ENCODE measurements at places on chromosomes 7 and 10. TPM values are rescaled to one million over a fixed set of nuclear protein-coding genes. Genes with fewer than 3 reads are reported as not detected.

- no peaks in the 10 kb centered on the region for H3K4me1 ChIP-seq
- no peaks in the 10 kb centered on the region for H3K36me3 ChIP-seq
- H3K4me3 ChIP-seq: no peak overlapping the region
- peak; percentile 54 for DNase-seq
- no peaks in the 10 kb centered on the region for H3K27me3 ChIP-seq
Observed at GRCh38 chr10:68156373-68157185, 47.3 kb downstream of the MYPN start.

GRCh38 chr10:60496181-60496580, 106.5 kb upstream of the ANK3 start:
- H3K27me3 ChIP-seq: no peaks in the 10 kb centered on the region
- no peak for DNase-seq
- no peak overlapping the region for H3K4me3 ChIP-seq
- no peak overlapping the region for H3K27ac ChIP-seq
- no peaks in the 10 kb centered on the region for H3K4me1 ChIP-seq

DNA sequence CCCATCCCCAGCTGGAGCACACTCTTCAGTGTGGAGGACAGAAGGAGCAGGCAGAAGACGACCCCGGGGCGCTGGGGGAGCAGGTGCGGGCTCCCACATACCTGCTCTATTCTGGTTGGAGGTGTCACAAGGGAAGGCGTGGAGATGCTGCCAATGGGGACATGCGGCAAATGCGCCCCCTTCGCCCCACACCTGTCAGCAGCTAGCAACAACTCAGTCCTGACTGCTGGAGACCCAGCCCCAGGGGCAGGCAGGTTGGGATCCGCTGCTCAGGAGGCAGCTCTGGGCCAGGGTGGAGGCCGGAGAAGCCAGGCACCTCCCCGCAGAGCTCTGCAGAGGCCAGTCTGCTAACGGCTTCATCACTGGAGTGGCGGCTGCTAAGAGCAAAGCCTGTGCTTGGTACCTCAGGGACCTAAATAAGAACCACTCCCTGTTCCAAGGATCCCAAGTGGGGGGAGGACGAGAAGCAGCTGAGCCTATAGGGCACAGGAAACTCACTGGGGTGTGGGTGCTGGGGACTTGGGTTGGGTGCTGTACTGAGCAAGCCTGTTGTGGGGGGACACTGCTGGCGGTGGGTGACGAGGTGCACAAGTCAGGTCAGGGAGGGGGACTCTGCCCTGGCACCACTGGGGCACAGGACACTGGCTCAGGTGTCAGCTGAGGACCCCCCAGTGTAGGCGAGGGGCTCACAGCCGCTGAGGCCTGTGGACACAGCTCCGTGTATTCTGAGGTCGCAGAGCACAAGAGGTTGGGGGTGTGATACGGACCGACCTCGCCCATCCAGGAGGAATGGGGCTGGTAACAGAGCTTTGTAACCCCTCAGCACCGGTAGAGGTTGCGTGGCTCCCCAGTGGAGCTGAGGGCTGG, 19.2 kb upstream of the GPR146 start:
- H3K27ac ChIP-seq: no peak overlapping the region
- H3K36me3 ChIP-seq: peaks cover 38% of the 10 kb centered on the region
- H3K4me1 ChIP-seq: peaks cover 12% of the 10 kb centered on the region

Gene TBXAS1
- 7.4 TPM for total RNA-seq

DNA sequence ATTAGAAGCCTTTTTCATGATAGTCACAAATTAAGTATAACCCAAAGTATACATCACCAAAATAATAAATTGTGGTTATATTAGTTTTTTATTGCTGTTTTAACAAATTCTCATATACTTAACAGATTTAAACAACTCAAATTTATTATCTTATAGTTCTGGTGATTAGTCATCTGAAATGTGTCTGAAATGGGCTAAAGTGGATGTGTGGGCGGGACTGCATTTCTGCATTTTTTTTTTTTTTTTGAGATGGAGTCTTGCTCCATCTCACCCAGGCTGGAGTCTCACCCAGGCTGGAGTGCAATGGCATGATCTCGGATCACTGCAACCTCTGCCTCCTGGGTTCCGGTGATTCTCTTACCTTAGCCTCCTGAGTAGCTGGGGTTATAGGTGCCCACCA, 891.5 kb upstream of the CELF2 start:
- H3K27me3 ChIP-seq: no peaks in the 10 kb centered on the region
- no peaks in the 10 kb centered on the region for H3K36me3 ChIP-seq
- H3K27ac ChIP-seq: no peak overlapping the region
- H3K4me1 ChIP-seq: no peaks in the 10 kb centered on the region
- DNase-seq: no peak

DNA sequence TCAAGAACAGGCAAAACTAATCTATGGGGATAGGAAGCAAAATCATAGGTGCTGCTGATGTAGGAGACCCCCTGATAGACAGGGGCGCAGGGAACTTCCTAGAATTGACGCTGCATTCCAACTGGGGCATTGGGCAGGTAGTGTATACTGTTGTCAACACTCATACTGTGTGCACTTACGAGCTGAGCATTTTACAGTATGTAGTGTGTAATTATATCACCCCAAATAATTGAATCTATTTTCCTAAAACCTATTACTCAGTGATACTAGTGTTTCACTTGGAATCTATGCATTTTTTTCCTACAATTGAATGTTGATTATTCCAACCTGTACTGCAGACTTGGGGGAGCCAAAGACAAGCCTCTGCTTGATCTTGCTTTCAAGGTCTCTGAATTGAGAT, 207.0 kb upstream of the PRKCQ start:
- H3K27me3 ChIP-seq: no peaks in the 10 kb centered on the region
- no peak overlapping the region for H3K4me3 ChIP-seq
- DNase-seq: no peak

DNA sequence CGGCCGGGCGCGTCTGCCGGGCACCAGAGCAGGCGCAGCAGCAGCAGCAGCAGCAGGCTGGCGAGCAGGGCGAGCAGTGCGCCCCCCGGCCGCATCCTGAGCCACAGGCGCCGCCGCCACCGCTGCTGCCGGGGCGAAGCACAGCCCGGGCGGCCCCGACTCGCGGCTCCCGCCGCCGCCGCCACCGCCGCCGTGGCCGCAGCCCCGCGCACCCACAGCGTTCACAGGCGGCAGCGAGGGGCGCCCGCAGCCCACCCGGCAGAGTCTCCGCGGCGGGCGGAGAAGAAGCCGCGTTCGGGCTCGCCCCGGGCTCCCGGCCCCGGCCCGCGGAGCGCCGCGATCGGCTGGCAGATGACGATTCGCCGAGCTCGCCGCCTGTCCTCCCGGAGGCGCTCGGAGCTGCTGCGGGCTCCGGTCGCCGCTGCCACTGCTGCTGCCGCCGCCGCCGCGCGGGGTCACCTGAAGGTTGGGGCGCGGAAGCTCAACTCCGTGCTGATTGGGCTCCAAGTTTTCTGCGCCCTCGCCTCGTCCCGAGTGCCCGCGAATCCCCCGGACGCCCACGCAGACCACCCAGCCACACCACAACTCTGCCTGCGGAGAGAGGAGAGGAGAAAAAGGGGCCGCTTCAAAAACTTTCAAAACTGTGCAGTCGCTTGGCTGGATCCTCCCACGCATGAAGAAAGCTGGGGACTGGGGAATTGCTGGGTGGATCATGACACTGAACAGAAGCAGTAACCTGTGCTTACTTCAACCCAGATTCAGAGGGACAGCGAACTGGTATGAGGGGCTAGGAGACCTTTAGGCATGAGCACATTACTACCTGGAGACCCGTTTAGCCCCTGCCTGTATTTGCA, at the start of gene ST8SIA6:
Gene ST8SIA6, minus strand, starts transcription at position 435 of the 854 bp plus-strand sequence. Its CDS starts 340 bp downstream, at position 95.
- H3K27ac ChIP-seq: peak within 1 kb of the TSS; percentile 29
- H3K4me3 ChIP-seq: peak within 1 kb of the TSS; percentile 64
- no peaks in the 10 kb centered on the region for H3K27me3 ChIP-seq
- no peaks in the 10 kb centered on the region for H3K36me3 ChIP-seq
- peaks cover 10% of the 10 kb centered on the region for H3K4me1 ChIP-seq
- DNase-seq: peak; percentile 50

- H3K27me3 ChIP-seq: no peaks in the 10 kb centered on the region
- no peaks in the 10 kb centered on the region for H3K4me1 ChIP-seq
- H3K36me3 ChIP-seq: no peaks in the 10 kb centered on the region
- DNase-seq: no peak
- no peak overlapping the region for H3K4me3 ChIP-seq
- H3K27ac ChIP-seq: no peak overlapping the region
Observed at GRCh38 chr7:47792521-47793121, 155.6 kb downstream of the PKD1L1 start.

- H3K27ac ChIP-seq: no peak overlapping the region
- no peak overlapping the region for H3K4me3 ChIP-seq
- no peaks in the 10 kb centered on the region for H3K4me1 ChIP-seq
- no peaks in the 10 kb centered on the region for H3K27me3 ChIP-seq
- no peak for DNase-seq
- no peaks in the 10 kb centered on the region for H3K36me3 ChIP-seq
Observed at GRCh38 chr7:15525652-15526263, 36.1 kb downstream of the AGMO start.

- DNase-seq: no peak
- no peak overlapping the region for H3K27ac ChIP-seq
Observed at GRCh38 chr10:15349112-15349511, 22.0 kb downstream of the FAM171A1 start.

DNA sequence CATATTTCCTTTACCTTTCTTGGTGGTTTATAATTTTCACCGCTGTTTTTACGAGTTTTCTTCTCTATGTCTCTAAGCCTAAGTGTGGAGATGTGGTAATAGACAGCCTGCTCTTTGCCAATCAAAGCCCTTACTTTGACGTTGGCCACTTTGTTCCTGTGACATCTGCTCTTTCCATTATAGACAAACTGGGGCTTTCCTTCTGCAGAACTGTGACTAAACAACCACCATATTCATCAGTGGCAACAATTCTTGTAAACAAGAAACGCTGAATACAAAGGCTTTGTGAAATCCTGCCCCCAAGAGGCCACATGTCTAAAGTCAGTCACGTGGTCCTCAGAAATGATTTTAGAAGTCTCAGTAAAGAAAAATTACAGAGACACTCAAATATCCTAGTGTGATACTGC, 59.6 kb upstream of the CAPZA2 start:
- no peak overlapping the region for H3K4me3 ChIP-seq
- no peaks in the 10 kb centered on the region for H3K27me3 ChIP-seq
- no peaks in the 10 kb centered on the region for H3K4me1 ChIP-seq

DNA sequence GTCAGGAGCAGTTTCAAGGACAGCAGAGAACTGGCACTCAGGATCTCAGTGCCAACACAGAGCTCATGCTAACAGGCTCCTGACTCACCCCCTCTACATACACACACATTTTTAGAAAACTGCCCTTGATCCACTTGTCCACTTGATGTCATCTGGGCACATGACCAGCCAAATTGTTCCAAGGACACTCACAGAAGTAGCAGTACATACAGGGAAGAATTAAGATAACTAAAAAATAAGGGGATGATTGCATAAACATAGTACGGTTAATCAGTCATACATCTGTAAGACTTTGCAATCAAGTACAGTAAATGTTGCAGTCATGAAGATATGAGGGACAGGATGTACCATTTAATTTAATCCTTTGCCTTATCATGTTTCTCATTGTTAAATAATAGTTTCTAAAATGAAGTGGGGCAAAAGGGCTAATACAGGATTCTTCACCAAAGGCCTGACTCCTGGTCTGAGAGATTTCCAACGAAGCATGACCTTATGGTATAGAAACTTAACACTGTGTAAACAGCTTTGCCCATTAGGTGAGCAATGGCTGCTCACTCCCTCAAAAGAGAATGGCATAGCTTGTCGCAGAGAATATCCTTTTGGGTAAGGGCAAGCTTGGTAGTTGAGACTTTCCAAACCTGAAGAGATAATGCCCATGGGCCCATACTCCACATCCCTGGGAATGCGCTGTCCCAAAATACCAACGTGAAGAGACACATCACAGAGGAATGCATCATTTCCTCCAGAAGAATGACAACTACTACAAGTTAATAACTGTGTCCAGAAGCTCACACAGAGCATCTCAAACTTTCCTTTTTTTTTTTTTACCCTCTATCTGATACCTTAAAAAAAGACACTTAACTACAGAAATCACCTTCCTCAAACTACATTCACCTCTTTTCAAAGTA, 94.1 kb downstream of the ARMH3 start:
- H3K27ac ChIP-seq: no peak overlapping the region
- no peak for DNase-seq
- no peaks in the 10 kb centered on the region for H3K4me1 ChIP-seq
- no peaks in the 10 kb centered on the region for H3K27me3 ChIP-seq
- H3K36me3 ChIP-seq: peaks cover 5% of the 10 kb centered on the region

GRCh38 chr7:142933092-142933475, 462 bp downstream of the TRPV5 start:
- H3K27me3 ChIP-seq: no peaks in the 10 kb centered on the region
- no peak for DNase-seq
- no peak overlapping the region for H3K27ac ChIP-seq
- H3K4me1 ChIP-seq: no peaks in the 10 kb centered on the region

Gene C7orf33
- not detected for total RNA-seq

GRCh38 chr7:130614449-130614848, 54.1 kb downstream of the COPG2 start:
- H3K4me1 ChIP-seq: no peaks in the 10 kb centered on the region
- no peaks in the 10 kb centered on the region for H3K36me3 ChIP-seq
- no peak for DNase-seq
- H3K27ac ChIP-seq: no peak overlapping the region

- peaks cover 16% of the 10 kb centered on the region for H3K4me1 ChIP-seq
- H3K36me3 ChIP-seq: peaks cover 41% of the 10 kb centered on the region
- H3K27ac ChIP-seq: peak overlapping the region; percentile 8
- H3K4me3 ChIP-seq: no peak overlapping the region
- no peak for DNase-seq
- no peaks in the 10 kb centered on the region for H3K27me3 ChIP-seq
Observed at GRCh38 chr10:17237915-17238444, 9.9 kb downstream of the VIM start.

Gene GTPBP10
- 51.4 TPM for total RNA-seq

Gene MBLAC1
- total RNA-seq: 4.5 TPM

DNA sequence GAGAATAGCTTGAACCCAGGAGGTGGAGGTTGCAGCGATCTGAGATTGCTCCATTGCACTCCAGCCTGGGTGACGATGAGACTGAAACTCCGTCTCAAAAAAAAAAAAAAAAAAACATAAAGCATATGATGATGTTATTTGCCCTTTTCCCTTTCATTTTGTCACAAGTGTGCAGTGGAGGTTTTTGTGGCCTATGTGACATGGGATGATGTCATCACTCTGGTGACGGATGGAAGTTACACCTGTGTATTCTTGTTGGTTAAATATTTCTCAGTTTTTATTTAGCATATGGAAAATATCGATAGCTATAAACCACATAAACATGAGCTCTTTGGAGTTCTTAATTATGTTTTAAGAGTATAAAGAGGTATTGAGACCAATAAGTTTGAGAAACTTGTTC, 71.8 kb upstream of the EMX2 start:
- no peaks in the 10 kb centered on the region for H3K4me1 ChIP-seq
- H3K36me3 ChIP-seq: no peaks in the 10 kb centered on the region
- DNase-seq: no peak
- H3K4me3 ChIP-seq: no peak overlapping the region

Gene CAMK2B
- total RNA-seq: not detected

Gene SFRP5
- 0.43 TPM for total RNA-seq

GRCh38 chr7:133253519-133253875, 619 bp downstream of the EXOC4 start:
- H3K4me3 ChIP-seq: peak overlapping the region; percentile 87
- peak overlapping the region; percentile 93 for H3K27ac ChIP-seq
- DNase-seq: no peak

GRCh38 chr10:49307921-49308320, 9.0 kb downstream of the C10orf71 start:
- no peaks in the 10 kb centered on the region for H3K36me3 ChIP-seq
- no peak for DNase-seq
- H3K4me1 ChIP-seq: peaks cover 19% of the 10 kb centered on the region
- no peaks in the 10 kb centered on the region for H3K27me3 ChIP-seq

- no peak overlapping the region for H3K4me3 ChIP-seq
- no peak overlapping the region for H3K27ac ChIP-seq
- H3K27me3 ChIP-seq: no peaks in the 10 kb centered on the region
- no peaks in the 10 kb centered on the region for H3K4me1 ChIP-seq
Observed at GRCh38 chr7:41292487-41292886, 410.4 kb downstream of the INHBA start.

All from naive thymus-derived CD4-positive, alpha-beta T cell (primary cell).